ENCODE measurements at places on chromosomes 16 and 17.

DNA sequence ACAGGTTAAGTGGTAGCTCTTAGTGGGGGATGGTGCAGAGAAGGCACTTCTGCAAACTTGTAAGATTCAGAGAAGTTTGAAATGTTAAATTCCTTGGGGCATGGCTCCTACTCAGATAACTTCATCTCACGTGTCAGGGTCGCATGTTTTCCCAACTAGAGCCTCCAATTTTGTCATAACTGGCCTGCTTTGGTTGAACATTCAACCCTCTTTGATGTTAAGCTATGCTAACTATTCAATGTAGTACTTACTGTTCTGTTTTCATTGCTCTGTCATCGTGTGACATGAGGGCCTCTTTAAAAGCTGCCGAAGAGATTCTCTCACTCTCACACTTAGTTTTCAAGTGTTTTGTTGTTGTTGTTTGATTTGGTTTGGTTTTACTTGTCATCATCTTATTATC lies 280.8 kb downstream of the CDH11 start:
- no peak for DNase-seq
- no peak overlapping the region for H3K27ac ChIP-seq
- no peaks in the 10 kb centered on the region for H3K4me1 ChIP-seq
- no peaks in the 10 kb centered on the region for H3K36me3 ChIP-seq

DNA sequence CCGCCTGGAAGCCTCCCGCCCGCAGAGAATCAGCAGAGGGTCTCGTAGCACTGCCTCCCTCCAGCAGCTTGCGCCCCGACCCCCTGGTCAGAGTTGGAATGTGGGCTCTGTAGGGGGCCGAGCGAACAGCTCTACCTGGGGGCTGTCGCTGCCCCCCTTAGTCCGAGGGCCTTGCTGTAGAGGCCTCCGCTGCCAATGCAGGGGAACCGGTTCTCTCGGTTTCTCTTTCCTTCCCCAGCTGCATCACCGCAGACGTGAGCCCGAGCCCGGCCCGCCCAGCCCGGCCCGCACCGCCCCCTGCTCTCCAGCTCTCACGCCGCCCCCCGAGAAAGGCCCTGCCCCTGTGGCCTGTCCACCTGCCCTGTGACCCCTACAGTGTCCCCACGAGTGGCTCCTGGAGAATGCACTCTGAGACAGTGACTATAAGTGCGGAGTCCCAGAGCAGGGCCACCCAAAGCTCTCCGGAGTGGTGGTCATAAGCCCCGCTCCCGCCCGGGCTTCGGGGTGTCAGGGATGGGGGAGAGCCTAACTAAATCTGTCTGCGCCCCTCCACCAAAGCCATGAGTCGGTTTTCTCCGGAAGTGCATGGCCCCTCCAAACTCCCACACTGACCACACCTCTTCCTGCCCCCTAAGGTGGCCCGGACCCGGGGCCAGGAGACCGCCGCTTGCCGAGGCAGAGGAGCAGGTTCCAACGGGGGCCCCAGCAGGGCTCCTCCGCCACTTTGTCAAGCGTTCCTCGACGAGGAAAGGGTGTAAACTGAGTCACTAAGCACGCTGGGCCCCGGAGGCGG lies 1.7 kb downstream of the ARHGAP27 start:
- DNase-seq = no peak
- peaks cover 36% of the 10 kb centered on the region for H3K4me1 ChIP-seq
- H3K27ac ChIP-seq = no peak overlapping the region

- no peaks in the 10 kb centered on the region for H3K27me3 ChIP-seq
- peak; percentile 9 for DNase-seq
- H3K4me1 ChIP-seq = peaks cover 26% of the 10 kb centered on the region
- H3K36me3 ChIP-seq = no peaks in the 10 kb centered on the region
- no peak overlapping the region for H3K4me3 ChIP-seq
These were observed 426.3 kb downstream of the SLC39A11 start for GRCh38 chr17:72665852-72666851.

GRCh38 chr17:45240905-45241327 lies 19.2 kb downstream of the FMNL1 start:
- H3K4me3 ChIP-seq = no peak overlapping the region
- no peaks in the 10 kb centered on the region for H3K36me3 ChIP-seq
- H3K27me3 ChIP-seq = no peaks in the 10 kb centered on the region

DNA sequence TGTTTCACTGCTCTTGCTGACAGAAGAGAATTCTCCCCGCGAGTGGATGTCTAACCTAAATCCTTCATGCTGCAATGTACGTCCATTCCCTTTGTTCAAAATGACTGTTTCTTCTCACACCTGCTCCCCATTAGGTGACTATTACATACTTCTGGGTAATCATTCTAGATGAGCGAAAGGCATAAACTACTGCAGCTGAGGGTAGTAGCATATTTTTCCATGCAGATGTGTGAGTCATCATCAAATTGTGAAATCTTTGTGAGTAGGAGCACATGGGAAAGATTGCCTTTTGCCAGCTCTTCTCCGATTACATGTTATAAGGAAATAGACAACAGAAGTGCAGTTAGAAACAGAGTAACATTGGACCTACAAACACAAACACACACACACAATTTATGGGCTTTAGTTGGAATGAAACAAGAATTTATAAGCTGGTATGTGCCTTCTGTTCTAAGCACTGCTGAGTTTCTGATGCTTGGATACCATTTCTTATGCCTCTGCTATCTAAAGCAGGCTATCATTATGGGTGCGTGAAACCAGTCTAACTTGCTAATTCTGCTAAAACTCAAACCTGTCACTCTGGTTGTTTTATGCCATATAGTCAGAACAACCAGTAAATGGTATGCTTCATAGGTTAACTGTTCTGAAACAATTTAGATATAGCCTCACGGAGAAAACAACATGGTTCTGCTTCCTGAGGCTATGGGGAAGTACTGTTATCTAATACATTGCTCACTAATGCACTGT lies 346.9 kb upstream of the PSMD7 start:
- no peaks in the 10 kb centered on the region for H3K36me3 ChIP-seq
- DNase-seq = peak; percentile 45
- no peak overlapping the region for H3K4me3 ChIP-seq
- no peak overlapping the region for H3K27ac ChIP-seq
- no peaks in the 10 kb centered on the region for H3K27me3 ChIP-seq
- no peaks in the 10 kb centered on the region for H3K4me1 ChIP-seq

DNA sequence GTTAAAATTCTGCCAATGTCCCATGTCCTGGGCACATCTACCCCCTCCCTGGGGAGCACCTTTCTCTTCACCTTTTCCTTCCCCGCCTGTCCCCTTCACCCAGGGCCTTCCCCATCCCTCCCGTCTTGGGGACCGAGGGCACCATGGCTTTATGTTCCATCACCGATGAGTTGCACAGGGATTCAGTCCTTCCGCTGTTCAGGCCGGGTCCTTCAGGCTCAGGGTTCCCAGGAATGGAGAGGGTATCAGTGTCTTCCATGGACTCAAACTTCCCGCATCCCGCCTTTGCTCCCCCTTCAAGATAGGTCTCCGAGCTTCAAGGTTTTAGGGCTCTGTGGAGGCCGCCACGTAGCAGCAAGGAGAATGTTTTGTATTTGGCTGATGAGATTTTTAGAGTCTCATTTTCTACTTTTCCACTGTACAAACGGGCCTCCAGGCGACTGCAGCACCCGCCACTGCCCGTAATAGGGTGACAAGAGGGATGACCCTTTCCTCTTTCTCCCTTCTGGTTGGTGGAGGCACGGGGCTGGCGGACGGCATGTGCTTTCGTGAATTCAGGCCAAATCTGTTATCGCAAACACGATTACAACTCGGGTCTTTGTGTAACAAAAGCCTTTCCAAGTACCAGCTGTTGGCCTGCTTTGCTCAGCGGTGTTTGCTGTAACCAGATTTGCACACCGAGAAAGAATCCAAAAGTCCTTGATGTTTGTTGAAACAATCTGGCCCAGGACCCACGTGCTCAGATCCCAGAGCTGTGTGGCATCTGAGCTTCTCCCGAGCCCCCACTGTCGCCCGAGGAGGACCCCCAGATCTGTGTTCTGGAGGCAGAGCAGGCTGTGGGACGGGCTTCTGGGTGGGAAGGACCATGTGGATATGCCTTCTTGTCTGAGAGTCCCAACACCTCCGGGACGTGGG lies 236.3 kb downstream of the SEC14L1 start:
- no peaks in the 10 kb centered on the region for H3K4me1 ChIP-seq
- H3K27ac ChIP-seq = peak overlapping the region; percentile 93
- no peak for DNase-seq
- no peaks in the 10 kb centered on the region for H3K27me3 ChIP-seq

GRCh38 chr17:71725811-71726210 lies 395.0 kb upstream of the SOX9 start:
- no peak overlapping the region for H3K4me3 ChIP-seq
- no peaks in the 10 kb centered on the region for H3K27me3 ChIP-seq
- no peak overlapping the region for H3K27ac ChIP-seq
- DNase-seq = no peak
